ENCODE measurements at places on chromosomes 1 and 21.

DNA sequence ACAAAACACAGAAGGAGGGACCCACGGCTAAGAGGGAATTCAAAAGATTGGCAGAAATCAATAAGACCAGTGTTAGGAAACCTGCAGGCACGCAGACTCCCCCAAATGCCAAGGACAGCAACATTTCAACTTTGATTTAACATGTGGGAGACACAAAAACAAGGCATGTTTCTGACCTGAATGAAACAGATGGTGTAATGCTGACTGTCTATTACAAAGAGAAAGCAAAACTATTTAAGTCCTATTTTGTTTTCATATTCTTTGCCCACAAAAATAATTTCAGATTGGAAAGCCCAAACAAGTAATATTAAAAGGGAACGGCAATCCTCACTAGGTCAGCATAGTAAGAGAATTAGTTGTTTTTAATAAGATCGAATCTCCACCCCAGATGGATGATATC, 107.9 kb downstream of the S1PR1 start:
- DNase-seq: no peak

DNA sequence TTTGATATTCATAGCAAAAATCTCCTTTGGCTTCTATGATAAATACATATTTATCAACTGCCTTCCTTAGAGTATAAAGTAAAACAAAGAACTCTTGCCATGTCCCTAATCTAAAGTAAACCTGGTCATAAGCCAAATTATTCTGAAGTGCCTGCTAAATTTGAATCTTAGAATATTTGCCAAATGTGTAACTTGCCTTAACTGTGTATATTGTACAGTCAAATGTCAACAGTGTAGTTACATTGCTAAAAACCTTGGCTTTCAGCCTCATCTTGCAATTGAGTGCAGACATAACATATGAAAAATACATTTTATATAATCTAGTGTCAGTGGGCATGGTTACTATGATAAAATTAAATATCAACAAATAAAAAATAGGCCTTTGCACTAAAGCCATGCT, 583.4 kb upstream of the ADAMTS5 start:
- DNase-seq: no peak

- no peak for DNase-seq
Measured at GRCh38 chr1:46595127-46595526, 8.9 kb downstream of the MKNK1 start.

- DNase-seq: no peak
Measured at GRCh38 chr1:34645919-34646318, 108.9 kb upstream of the GJB5 start.

GRCh38 chr1:163650624-163651023, 328.9 kb downstream of the NUF2 start:
- no peak for DNase-seq

- no peak for DNase-seq
Measured at GRCh38 chr1:173294843-173295242, 87.7 kb upstream of the TNFSF4 start.

- no peak for DNase-seq
Measured at GRCh38 chr1:22815421-22816066, 104.9 kb downstream of the EPHB2 start.

DNA sequence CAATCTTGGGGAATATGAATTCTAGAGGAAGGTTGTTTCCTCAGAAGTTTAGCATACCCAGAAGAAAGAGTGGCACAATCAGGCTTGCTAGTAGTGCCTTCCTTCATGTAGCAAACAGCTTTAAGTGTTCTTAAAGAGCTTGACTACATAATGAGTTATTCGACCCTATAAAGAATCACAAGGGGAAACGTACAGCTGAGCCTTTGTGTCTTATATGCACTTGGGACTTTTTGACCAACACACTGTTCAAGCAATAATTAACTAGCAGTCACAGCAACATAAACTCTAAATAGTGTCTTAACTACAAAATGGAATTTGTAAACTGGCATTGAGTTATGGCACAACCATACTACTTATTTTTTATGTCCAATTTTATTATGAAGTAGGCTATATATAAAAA, 86.1 kb downstream of the TTLL7 start:
- no peak for DNase-seq

GRCh38 chr1:201938440-201939035, 7.8 kb downstream of the LMOD1 start:
- no peak for DNase-seq

GRCh38 chr1:56533197-56533596, 46.2 kb downstream of the PLPP3 start:
- no peak for DNase-seq

DNA sequence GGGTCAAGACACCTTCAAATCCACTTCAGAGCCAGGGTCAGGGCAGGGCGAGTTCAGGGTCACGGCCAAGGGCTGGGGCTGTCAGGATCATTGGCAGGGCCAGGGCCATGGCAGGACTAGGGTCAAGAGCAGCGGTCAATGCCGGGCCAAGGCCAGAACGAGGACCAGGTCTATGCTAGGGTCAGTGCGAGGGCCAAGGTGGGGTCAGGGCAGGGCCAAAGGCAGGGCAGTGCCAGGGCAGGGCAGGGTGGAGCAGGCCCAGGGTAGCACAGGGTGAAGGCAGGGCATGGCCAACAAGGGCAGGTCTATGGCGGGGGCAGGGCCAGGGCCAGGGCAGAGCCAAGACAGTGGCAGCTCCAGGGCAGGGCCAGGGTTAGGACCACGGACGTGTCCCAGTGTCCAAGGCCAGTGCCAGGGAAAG, 154.0 kb downstream of the LIPI start:
- no peak for DNase-seq

DNA sequence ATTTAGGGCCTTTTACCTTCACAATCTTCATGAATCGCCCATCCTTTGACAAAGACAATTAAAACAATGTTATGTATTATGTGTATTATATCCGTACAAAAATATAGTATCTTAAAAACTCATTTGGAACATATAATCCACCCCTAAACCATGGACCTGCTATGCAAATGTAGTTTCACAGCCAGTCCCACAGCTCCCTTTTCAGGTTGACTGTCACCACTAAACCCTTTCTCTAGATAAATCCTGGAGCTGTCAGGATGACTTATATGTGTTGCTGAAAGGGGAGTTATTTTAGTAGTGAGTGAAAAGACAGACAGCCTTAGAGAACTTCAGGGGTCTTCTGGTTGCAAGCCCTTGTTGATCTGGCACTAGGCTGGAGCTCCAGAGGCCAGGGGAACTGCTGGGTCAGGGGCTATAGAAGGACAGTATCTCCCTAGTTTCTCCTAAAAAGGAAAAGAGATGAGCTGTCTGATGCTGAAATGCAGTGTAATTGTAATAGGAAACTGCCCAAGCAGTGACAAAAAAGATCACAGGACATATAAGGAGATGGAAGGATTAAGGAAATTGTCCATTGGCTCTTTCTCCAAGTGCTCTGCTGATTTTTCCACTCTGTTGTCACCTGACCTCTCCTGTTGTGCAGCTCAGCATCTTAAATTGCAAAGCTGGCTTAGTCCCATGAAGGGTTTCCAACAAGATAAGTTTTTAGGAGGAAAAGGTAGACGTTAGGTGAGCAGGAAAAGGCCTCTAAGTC, 127.7 kb downstream of the S1PR1 start:
- DNase-seq: no peak

DNA sequence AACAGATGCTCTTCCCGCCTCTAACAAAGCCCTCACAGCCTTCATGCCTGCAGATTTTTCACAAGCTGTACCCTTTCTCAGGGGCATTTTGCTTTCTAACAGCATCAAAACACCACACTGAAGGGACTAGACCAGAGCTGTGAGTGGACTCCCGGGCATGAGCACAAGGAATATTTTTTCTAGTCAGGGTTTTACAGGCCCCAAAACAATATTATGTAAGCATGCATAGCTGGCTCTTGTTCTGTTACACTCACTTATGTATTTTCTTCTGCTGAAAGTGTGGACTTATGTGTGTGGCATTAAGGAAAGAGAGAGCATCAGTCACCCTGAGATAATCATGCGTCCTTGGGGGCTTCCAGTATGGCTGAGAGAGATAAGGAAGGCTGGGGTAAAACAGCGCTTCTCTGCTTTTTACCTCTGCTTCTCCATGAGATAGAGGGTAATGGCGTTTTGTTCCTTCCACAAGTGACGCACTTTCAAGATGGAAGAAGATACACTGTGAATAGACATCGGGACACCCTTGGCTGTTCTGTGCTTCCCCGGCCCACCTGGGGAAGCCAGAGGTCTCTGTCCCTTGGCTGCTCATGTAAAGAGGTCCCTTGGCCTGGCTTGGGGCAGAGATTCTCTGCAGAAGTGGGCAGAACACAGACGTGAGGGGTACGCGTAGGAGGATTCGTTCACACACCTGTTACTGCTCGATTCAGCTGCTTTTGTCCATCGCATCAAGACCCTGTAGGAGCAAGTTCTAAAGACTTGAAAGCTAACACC, 266.7 kb upstream of the RAB4A start:
- no peak for DNase-seq

DNA sequence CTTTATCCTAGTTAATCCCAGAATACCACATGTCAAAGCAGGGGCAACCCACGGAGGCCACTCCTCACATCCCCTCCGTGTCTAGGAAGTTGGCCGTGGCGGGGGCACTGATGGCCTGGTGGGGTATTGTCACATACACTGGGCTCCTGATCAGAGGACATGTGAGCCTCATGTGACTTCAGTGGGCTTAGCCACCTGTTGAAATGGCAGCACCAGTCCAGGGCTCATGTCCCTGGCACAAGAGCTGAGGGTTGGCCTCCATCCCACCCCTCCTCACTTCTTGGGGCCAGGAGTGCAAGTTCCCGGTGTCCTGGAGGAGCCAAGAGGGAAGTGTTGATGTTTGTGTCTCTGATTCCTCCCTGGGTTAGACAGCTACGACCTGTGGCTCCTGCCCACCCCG, 313.4 kb downstream of the CAMTA1 start:
- DNase-seq: no peak

- DNase-seq: no peak
Measured at GRCh38 chr1:226654046-226654667, 84.9 kb downstream of the ITPKB start.

GRCh38 chr1:25810341-25811299, 9.1 kb upstream of the MTFR1L start:
- peak; percentile 50 for DNase-seq

DNA sequence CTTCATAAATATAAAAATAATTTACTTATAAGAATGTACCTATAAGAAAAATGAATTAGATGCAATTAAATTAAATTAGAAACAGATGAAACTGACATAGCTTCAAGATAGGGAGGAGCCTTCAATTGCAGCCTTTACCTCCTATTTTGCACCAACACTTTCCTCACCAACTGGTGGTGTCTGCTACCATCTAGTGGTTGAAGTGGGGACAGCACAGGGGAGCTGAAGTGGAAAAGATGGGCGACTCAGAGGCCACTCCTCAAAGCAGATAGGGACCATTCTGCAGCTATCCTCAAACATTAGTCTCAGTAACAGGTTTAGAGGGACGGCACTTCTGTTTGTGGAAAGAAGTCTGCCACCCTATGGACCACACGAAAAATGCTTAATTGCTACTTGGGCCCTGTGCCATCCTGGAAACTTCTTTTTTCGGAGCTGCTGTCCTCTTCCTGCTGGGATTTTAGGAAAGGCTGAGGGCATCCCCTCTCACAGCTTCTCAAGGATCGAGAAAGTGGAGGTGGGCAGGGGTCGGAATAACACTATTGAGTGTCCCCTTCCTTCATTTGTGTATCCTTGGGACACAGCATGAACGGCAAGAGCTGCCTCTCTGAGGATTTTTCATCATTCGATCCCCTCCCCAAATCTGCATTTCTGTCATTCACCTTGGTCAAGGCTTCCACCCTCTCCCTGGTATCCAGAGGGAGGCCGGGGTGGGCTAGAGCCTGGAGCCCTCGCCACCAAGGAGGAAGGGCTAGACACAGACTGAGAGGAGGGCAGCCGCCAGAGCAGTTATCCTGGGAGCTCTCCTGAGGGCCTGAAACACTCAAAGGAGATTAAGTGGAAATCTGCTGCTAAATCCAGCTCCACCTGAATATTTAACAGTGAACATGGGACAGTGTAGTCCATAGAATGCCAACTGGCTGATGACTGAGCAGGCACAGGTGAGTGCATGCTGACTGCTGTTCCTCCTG, 9.6 kb downstream of the PROK1 start:
- peak; percentile 80 for DNase-seq

GRCh38 chr1:221011145-221011544, 131.9 kb downstream of the HLX start:
- no peak for DNase-seq

- DNase-seq: no peak
Measured at GRCh38 chr1:230307213-230307612, 118.9 kb downstream of the PGBD5 start.

DNA sequence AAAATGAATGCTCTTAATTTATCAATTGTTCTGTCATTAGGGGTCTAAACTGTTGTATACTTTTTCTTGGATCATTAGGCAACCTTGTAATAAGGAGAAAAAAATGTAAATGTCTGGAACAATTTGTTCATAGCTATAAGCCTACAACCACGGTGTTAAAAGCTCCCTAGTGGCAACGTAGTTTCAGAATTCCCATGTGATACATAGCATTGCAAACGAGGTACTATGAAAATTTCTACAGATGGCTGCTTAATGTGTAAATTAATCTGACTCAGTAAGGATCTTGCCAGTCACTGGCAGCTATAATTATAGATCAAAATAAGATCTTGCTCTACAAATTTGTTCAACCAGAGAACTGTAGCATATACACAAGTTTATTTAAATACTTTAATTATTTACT, 304.1 kb upstream of the ADGRL4 start:
- no peak for DNase-seq

GRCh38 chr21:45630066-45630694, 13.3 kb upstream of the PCBP3 start:
- DNase-seq: no peak

DNA sequence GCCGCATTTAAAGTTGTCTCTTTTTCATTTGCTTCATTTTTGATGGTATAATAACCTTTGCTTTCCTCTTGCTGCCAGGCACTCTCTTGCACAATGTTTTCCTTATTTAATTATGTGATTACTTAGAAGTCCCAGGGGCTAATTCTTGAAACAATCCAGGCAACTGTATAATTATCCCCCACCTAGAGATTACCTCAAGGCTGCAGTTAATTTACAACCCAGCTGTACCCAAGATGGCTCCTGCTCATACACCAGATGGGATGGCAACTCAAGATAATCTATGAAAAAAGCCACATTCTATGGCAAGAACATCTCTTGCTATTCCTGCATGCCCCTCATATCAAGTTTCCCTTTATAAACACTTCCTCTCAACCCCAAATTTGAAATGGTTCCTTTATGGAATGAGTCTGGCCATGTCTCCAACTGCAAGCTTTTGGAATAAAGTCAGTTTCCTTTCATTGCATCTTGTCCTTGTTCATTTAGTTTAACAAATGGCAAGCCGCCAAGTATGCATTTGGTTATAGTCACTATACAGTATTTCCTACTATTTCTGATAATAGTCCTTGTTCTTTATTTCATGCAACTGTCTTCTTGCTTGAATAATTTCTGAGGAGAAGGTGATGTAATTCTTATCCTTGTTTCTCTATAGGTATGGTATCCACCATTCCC, 1042.6 kb downstream of the PLA2G4A start:
- DNase-seq: no peak
